ENCODE measurements at places on chromosomes 3 and 15.
A peak's percentile ranks its signal among the peaks of the same experiment; 100 is the strongest.

DNA sequence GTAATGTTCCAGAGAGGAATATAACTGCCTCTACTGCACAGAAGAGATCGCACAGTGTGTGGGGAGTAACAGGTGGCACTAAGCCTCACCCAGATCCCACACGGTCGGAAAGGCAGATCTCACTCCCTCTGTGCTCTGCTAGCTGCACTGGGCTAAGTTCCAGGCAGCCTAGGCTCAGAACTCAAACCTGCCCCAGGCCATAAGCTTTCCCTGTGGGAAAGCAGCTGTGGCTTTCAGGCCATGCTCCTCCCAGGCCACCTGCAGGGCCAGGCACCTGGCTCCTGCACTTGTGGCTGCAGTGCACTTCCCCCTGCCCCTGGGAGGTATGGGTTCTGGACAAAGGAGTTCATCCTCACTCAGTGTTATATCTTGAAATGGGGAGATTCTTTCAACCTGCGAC, 27.5 kb downstream of the PCCB start:
- no peak for DNase-seq

GRCh38 chr15:78389738-78390137, 48.3 kb upstream of the IREB2 start:
- no peak for DNase-seq

GRCh38 chr3:171804618-171805389, 5.5 kb downstream of the PLD1 start:
- DNase-seq, result no peak

- DNase-seq, result no peak
Measured at GRCh38 chr3:196238612-196239560, 22.6 kb downstream of the SLC51A start.

DNA sequence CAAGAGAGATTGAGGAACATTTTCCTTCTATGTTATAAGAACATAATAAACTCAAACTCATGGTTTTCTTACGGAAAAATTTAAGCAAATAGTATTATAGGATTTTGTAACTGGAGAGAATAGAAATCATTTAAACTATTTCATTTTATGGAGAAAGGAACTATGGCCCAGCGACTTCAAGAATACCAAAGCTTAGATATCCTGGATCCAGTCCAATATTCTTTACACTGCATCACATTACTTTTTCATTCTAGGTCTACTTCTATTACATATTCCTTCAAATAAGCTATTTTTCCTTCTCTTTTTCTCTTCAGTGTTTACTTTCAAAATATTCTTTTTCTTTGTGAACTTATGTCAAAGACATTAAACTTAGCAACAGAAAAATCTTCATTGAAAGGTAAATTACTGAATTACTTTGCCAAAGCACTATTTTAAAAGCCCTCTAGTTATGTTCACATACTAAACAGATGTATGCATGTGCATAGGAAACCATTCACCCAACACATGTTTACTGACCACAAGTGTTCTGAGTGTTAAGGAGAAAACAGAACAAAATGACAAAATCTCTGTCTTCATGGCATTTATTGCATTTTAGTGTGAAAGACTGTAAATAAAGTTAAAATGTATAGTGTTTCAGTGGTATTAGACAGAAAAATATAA, 20.4 kb downstream of the KPNA4 start:
- DNase-seq, result no peak

- DNase-seq, result no peak
Measured at GRCh38 chr3:112397556-112397955, 64.6 kb downstream of the CD200 start.

DNA sequence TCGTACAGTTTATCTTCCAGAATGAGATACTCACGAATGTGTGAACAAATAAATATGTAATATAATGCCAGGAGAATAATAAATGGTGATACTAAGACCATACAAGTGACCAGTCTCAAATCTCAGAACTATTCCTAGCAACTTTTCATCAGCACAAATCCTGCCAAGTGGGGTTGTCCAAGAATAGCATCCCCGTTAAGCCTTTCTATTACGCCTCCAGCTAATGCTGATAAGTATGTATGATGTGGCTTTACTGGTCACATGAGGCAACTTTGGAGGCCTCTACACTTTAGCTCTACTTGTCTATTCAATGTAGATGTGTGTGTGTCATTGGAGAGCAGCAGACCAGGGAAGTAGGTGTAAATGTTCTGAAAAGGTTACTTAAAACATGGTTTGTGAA, 129.5 kb downstream of the KCNMB2 start:
- no peak for DNase-seq

DNA sequence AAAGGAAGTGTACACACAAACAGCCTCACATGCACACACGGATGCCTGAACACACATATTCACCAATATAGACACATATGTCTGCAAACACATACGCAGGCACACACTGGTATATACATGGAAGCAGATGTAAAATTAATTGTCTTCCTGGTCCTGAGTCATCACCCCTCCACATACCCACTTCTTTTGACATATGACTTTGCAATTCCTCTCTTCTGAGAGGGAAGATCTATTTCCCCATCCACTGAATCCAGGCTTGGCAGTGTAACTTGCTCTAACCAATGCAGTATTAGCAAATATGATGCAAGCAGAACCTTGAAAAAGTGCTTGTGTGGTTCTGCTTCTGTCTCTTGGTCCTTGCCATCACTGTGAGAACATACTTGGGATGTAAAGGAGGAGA, 76.8 kb upstream of the HRH1 start:
- DNase-seq, result no peak

DNA sequence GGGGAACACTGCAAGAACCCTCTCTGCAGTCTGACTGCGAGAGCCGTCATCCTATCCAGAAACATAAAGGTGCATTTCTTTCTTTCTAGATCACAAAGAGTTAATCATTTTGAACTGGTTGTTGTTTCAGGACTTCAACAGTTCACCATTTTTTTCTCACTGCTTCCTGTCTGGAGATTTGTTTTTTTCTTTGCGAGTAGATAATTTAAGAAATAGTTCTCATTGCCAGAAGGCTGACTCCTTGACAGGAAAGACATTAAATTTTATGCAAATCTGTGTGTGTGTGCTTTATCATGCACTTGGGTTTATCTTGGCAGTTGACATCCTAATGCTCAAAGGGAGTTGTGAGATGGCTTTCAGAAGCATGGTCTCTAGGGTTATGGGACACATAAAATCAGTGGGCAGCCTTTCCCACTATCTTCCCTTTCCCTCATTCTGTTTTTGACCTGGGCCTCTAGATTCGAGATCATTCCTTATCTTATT, 123.5 kb upstream of the TBL1XR1 start:
- DNase-seq, result no peak

- DNase-seq, result no peak
Measured at GRCh38 chr3:10440684-10441083, 64.7 kb downstream of the ATP2B2 start.

DNA sequence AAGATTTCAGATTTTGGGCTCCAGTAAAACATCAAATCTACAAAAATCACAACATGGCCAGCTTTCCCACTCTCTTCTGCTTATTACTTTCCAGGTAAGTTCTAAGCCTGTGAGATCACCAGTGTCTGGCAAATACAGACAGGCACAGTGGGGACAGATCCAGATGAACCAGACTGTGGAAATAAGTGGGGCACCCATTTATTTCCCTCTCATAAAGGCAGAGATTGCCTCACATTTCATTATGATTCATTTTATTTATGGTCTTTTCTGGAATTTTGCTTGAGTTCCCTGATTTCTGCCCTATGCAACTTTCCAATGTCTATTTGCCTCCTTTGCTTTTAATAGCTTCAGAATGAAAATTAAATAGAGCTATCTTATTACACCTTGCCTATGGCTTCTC, 66.8 kb downstream of the GREM1 start:
- DNase-seq, result no peak

DNA sequence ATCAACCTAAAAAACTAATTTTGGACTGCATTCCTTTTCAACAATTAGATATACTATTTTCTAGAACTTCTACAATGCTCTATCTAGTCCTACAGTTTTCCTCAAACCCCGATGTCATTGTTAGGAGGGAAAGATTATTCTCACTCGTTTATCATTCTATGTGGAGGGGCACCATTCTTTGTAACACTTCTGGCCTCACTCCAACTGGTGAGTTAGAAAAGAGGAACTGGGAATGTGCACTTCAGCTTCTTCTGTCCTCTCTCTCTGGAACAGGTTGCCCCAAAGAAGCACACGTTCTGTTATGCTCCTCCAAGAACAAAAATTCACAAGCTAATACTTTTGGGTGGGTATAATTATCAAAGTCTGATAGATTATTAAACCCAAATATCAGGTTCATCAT, 137.9 kb downstream of the UACA start:
- no peak for DNase-seq

DNA sequence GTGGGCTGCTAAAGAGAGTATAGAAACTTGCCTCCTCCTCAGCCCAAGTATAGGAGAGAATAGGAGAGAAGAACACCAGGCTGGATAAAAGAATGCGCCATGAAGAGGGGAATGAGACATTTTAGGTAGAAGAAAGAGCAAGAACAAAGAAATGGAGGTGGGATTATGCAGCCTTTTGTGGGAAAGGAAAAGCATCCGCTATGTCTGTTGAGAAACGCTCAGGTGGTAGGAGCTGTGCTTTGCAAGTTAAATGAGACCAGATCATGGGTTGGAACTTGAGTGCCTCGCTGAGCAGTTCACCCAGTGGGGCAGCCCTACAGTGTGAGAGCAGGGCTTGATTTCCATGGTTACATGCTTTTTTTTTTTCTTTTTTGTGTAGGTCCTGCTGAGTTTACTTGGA, 11.5 kb upstream of the RTP1 start:
- DNase-seq, result no peak

DNA sequence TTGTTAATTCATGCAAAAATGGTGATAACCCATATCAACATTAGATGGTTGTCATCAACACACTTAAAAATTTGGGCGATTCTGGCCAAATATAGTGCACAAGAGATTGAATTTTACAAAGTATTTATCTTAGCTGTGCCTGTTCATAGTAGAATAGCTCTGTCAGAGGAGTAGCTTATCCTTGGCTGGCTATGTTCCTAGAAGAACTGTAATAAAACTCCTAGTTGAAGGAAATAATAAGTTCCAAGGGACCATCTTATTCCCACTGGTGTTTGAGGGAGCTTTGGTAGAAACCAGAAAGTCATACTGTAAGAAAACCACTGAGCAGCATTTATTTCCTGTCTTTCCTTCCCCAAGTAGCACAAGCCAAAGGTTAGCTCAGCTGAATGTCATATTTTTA, 201.8 kb downstream of the GRM7 start:
- no peak for DNase-seq

GRCh38 chr3:147614210-147614609, 205.0 kb downstream of the ZIC1 start:
- DNase-seq, result no peak

DNA sequence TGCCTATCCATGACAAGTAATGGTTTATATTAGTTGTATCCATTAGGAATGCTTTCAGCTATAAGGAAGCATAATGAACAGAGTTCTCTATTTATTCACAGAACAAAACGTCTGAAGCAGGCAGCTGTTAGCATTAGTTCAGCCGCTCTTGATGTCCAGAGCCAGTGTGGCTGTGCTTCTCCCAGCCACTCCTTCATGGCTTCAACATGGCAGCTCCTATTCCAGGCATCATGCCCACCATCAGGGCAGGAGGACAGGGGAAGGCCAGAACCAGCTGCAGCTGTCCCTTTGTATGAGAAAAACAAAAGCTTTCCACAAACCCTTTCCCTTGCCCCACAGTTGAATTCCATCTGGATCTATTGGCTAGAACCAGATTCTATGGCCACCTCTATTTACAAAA, 12.9 kb upstream of the SNRK start:
- no peak for DNase-seq

DNA sequence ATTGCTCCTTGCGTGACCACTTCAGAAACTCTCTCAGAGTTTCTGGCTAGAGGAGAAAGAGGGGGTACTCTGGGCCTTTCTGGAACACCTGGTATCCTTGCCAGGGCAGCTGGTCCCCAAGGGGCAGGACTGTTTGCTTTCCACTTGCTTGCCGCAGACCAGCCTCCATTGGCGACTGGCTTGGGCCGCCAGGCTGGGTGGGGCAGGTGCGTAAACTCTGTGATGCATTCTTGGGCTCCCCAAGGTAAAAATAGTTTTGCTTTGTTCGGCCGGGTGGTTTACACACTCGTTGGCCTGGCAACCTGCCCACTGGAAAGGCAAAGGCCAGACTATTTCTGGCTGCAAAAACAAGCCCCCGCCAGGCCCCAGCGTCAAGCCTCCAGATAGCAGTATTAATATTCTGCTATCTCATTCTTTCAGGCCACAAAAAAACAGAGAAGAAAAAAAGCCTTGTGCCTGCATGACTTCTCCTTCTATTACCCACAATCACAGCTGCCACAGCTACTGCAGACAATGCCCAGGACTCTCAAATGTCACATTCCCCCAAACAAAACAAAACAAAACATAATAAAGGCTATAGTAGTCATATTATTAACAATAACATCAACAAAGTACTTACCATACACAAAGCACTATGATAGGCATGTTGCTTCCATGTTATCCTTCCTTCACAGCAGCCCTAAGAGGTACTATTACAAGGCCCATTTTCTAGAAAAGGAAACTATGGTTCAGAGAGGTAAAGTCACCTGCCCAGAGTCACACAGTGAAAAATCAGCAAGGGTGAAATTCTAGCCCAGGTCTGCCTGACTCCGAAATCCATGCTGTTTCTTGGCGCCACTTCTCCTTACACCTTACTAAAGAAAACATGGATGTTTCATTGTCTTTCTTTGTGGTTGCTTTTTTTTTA, 14.0 kb upstream of the SSUH2 start:
- DNase-seq, result peak; percentile 17

GRCh38 chr3:173513123-173513522, 115.6 kb downstream of the NLGN1 start:
- DNase-seq, result no peak

GRCh38 chr3:54347060-54347459, 224.7 kb downstream of the CACNA2D3 start:
- no peak for DNase-seq

DNA sequence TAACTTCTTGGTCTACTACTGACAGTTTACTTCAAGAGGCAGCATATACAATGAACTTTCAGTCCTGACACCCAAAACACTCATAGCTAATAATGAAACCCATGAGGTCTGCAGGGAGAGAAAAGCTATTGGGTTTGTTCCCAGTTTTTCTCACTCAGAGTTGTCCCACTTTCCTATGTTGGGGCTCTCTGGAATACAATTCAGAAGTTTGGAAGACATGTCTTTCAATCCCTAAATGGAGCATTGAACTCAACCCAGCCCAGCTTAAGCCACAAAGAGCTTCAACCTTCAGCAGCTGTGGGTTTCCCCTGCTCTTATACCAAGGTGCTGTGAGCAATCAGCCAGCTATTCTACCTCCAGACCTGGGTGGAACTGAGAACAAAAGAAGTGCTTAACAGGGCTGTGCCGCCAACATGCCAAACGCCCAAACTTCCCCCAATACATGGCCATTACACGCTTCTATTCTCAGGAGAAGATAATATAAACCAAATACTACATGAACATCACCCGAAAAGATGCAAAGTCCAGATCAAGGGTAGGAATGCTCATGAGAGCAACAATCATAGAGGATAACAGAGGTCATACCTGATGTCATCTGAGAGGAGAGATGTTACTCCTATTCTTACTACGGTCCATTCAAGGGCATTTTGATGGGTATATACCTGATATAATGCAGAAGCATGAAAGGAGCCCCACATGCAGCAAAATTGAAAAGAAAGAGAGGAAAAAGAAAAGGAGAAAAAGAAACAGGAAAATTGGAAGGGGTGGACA, 131.2 kb upstream of the TGFBR2 start:
- DNase-seq, result no peak

GRCh38 chr15:83287541-83288027, 3.1 kb upstream of the BNC1 start:
- peak; percentile 42 for DNase-seq

GRCh38 chr15:67063689-67064606, 1.5 kb upstream of the SMAD3 start:
- no peak for DNase-seq

- DNase-seq, result no peak
Measured at GRCh38 chr15:27869697-27870281, 229.3 kb downstream of the OCA2 start.
